ENCODE measurements at places on chromosomes 3 and 15.
A peak's percentile ranks its signal among the peaks of the same experiment; 100 is the strongest.

DNA sequence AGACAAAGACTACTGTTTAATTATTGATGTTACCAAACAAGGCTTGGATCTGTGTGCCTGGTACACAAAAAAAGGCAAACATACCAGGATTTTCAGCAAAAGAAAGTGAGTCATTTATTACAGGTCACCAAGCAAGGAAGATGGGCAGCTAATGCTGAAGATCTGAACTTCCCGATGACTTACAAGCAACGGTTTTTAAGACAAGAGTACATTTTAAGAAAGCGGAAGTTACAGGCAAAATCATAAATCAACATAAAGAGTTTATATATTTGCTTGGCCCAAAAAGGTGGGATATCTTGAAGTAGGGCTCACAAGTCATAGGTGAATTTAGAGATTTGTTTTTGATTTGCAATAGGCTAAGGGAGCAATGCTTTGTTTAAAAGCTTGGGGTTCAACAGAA is 125.4 kb upstream of the SPATA16 start:
- no peaks in the 10 kb centered on the region for H3K27me3 ChIP-seq
- no peaks in the 10 kb centered on the region for H3K4me1 ChIP-seq
- H3K36me3 ChIP-seq, result no peaks in the 10 kb centered on the region
- H3K4me3 ChIP-seq, result no peak overlapping the region
- DNase-seq, result no peak

DNA sequence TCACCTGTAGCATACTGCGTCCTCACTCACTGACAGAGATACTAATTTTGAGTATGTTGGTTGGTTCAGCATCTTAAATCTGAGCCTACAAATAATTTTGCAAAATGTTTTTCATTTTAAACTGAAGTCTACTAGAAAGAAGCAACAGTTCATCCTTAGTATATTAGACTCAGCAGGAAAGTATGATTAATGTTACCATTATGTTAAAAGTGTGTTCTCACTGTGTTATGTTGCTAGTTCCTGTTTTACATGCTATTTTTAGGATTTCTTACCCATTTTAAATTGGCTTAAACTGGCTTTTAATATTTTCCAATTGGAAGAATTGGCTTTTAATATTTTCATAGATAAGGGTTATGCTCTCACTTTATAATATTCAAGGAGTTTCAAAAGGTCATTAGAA is 25.7 kb downstream of the ACKR4 start:
- H3K27ac ChIP-seq, result no peak overlapping the region
- no peaks in the 10 kb centered on the region for H3K36me3 ChIP-seq
- no peaks in the 10 kb centered on the region for H3K4me1 ChIP-seq
- no peak for DNase-seq
- no peak overlapping the region for H3K4me3 ChIP-seq

- H3K36me3 ChIP-seq, result no peaks in the 10 kb centered on the region
- no peaks in the 10 kb centered on the region for H3K27me3 ChIP-seq
- H3K27ac ChIP-seq, result no peak overlapping the region
- H3K4me1 ChIP-seq, result no peaks in the 10 kb centered on the region
These were observed 8.3 kb downstream of the SLC9A9 start for GRCh38 chr3:143839980-143840379.

- no peak for DNase-seq
- no peak overlapping the region for H3K4me3 ChIP-seq
- no peaks in the 10 kb centered on the region for H3K4me1 ChIP-seq
- H3K36me3 ChIP-seq, result no peaks in the 10 kb centered on the region
- H3K27me3 ChIP-seq, result no peaks in the 10 kb centered on the region
These were observed 184.2 kb upstream of the PDZRN3 start for GRCh38 chr3:73808862-73809509.

DNA sequence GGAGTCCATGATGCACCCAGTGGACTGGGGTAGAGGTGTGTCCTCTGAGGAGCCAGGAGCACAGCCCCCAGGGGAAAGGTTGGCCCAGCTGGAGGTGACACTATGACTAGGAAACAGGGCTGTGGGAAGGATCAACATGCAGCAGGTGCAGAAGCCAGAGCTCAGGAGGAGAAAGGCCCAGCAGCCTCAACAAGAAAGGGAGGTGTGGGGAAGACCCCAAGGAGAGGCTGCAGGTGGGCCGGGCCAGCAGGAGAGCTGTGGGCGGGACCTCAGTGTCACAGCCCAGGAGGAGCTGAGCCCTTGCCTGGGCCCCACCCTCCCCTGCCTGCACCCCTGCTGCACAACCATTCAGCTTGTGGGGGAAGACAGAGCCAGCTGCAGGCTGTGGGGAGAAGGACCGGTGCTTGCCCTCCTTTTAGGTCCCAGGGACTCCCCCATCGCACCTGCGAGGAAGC is 18.4 kb upstream of the KLF13 start:
- no peak overlapping the region for H3K4me3 ChIP-seq
- no peaks in the 10 kb centered on the region for H3K4me1 ChIP-seq
- H3K27me3 ChIP-seq, result no peaks in the 10 kb centered on the region
- H3K36me3 ChIP-seq, result no peaks in the 10 kb centered on the region

DNA sequence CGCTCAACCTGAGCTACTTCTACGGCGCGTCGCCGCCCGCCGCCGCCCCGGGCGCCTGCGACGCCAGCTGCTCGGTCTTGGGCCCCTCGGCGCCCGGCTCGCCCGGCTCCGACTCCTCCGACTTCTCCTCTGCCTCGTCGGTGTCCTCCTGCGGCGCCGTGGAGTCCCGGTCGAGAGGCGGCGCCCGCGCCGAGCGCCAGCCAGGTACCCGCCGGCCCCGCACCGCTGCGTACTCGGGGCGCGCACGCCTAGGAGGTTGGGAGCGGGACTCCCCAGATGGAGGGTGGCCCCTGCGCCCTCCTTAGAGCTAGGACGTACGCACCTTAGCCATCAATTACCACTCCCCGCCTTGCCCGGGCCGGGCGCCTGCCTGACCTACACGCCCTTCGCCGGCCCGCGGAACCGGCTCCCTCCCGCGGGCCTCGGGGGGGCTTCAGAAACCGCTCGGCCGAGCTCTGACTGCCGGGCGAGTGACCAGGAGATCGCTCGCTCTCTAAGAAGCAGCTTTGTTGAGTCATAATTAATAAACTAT is 466 bp downstream of the NFKBIZ start:
- H3K4me1 ChIP-seq, result no peaks in the 10 kb centered on the region
- DNase-seq, result peak; percentile 39
- H3K36me3 ChIP-seq, result no peaks in the 10 kb centered on the region

- H3K27ac ChIP-seq, result no peak overlapping the region
- H3K36me3 ChIP-seq, result no peaks in the 10 kb centered on the region
- no peaks in the 10 kb centered on the region for H3K4me1 ChIP-seq
- H3K4me3 ChIP-seq, result no peak overlapping the region
- no peaks in the 10 kb centered on the region for H3K27me3 ChIP-seq
- DNase-seq, result no peak
These were observed 26.2 kb downstream of the PDE8A start for GRCh38 chr15:85007741-85008397.

GRCh38 chr3:14487086-14487485 is 53.1 kb downstream of the GRIP2 start:
- no peaks in the 10 kb centered on the region for H3K36me3 ChIP-seq
- no peaks in the 10 kb centered on the region for H3K27me3 ChIP-seq
- H3K4me1 ChIP-seq, result peaks cover 1% of the 10 kb centered on the region
- no peak overlapping the region for H3K4me3 ChIP-seq
- DNase-seq, result no peak

DNA sequence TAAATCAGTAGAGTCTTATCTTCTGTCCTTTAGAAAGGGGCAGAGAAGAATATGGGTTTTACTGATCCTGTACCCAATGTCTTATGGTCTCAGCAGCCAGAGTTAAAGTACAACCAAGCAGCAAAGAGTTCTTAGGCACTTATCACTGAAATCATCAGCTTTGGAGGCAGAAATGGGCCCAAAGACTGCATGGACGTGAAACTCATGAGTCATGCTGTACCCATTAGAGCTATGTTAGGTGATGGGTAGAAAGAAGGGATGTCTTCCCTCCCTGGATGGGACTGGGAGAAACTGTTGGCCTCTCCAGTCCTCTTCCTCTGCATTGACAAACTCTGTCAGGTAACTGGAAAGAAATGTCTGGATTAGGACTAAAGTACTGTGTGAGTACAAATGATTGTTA is 63.4 kb downstream of the EOMES start:
- H3K27ac ChIP-seq, result no peak overlapping the region
- no peaks in the 10 kb centered on the region for H3K36me3 ChIP-seq
- no peaks in the 10 kb centered on the region for H3K27me3 ChIP-seq
- H3K4me3 ChIP-seq, result no peak overlapping the region

DNA sequence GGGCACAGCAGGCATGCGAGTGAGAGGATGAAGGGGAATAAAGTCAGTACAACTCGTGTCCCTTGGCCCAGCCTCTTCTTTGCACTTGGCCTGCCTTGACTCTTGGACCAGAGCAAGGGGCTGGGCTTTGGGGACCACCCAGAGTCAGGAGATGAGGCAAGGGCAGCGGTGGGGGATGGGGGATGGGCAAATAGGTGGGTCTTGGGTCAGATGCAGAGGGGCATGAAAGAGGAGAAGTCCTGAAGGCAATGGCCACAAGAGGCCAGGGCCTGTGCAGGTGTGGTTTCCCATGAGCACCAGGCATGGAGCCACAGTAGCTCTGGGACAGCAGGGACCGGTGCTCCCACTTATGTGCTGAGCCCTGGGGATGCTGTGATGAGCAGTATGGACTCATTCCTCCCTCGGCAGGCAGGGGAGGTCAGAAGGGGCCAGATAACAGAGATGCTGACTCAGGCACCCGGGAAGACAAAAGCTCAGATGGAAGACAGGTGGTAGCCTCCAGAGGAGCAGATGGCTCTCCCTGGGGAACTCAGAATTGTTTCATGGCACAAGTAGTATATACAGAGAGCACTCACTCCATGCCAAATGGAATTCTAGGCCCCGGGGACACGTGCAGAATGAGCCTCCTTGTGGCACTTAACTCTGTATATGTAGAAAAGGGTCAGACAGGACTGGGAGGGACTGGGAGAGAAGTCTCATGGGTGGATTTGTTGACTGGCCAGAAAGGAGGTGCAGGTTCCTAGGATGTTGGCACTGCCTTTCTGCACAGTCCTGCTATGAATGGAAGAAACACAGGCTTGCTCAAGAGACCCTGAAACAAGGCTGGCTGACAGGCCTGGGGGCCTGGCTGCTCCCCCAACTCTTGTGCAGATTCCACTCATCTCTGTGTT is 14.3 kb downstream of the ZBTB47 start:
- no peak overlapping the region for H3K4me3 ChIP-seq
- no peaks in the 10 kb centered on the region for H3K4me1 ChIP-seq
- no peaks in the 10 kb centered on the region for H3K36me3 ChIP-seq
- no peaks in the 10 kb centered on the region for H3K27me3 ChIP-seq
- peak overlapping the region; percentile 28 for H3K27ac ChIP-seq

DNA sequence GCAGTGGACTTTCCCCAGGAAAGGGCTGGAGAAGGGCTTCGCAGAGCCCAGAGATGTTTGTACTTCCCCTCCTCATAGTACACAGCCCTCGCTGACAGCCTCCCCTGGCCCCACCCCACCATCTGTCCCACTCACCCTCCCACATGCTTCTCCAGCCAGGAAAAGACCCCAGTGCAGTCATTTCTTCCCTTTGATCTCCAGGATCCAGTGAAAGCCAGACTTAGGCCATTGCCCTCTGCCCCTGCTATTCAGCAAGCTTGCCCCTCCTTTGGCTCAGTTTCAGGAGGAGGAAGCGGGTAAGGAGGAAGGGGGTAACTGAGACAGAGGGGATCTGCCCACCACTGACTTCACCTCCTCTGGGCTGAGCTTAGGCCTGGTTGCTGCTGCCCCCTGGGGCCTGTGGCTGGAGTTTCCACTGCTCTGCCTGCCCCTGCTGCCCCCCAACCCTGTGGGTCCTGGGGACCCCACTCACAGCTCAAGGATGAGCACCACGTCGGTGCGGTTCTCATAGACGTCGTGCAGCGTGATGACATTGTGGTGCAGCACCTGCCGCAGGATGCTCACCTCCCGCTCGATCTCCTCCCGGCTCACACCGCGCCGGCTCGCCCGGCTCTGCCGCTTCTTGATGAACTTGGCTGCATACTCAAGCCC is 63.1 kb downstream of the DAPK2 start:
- no peak for DNase-seq
- H3K27ac ChIP-seq, result no peak overlapping the region
- H3K4me3 ChIP-seq, result no peak overlapping the region
- H3K4me1 ChIP-seq, result peaks cover 3% of the 10 kb centered on the region

GRCh38 chr15:101637038-101637437 is 15.1 kb downstream of the TM2D3 start:
- no peaks in the 10 kb centered on the region for H3K27me3 ChIP-seq
- H3K4me1 ChIP-seq, result no peaks in the 10 kb centered on the region
- H3K27ac ChIP-seq, result no peak overlapping the region

DNA sequence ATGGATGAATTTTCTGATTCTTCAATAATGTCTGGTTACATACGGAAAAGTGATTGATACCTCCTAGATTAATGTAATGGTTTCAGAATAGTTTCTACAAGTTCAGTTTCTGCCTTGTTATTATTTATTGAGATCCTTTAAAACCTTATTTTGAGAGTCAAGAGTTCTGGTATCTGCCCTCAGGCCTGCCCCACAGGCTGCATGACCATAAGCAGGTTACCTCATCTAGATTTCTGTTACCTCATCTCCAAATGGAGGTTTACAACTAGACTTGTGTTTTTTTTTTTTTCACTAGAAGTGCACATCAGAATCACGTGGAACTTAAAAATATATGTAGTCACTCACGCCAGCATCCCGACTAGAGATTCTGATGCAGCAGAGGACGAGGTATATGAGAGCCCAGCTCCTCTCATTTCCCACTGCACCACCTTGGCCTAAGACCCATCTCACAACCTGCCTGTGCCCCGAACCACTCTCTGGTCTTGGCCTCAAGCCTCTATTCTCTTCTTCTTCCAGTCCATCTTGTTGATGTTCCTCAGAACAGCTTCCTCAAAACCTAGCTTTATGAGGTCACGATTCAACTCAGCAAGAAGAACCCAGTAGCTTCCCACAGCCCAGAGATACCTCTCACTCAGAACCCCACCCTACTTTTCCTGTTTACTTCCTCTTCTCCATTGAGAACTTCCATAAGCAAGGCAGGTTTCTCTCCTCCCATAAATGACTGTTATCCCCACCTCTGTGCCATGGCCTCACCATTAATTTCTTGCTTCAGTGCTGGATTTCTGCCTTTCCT is 353.4 kb downstream of the CHST2 start:
- no peaks in the 10 kb centered on the region for H3K27me3 ChIP-seq
- H3K36me3 ChIP-seq, result no peaks in the 10 kb centered on the region
- H3K4me1 ChIP-seq, result no peaks in the 10 kb centered on the region
- H3K4me3 ChIP-seq, result no peak overlapping the region

DNA sequence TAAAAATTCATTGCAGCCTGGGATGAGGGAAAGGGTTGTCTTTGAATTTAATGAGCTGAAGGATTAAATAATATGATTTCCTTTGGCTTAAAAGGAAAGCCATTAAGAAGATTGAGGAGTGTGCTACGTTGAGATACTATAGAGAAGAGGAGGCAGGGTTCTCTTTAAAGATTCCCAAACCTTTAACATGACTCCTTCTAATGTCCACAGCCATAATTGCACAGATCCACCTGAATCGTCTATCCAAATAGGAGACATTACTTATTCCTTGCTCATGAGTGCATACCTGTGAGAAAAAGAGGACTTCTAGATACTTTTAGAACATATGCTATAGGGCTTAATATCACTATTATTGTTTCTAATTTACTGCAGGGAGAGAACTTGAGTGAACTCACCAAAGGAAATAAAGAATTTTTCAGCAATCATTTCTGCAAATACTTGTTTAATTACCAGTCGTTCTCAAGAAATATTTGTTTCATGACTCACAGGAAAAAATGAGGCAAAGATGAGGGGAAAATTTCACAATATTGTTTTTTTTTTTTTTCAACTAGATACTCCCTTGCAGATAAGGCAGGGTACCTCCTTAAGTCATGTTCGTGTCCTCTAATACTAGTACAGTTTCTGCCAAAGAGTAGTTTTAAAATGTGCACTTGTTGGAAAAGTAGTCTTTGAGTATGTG is 8.9 kb upstream of the SUCNR1 start:
- no peaks in the 10 kb centered on the region for H3K36me3 ChIP-seq
- no peaks in the 10 kb centered on the region for H3K27me3 ChIP-seq
- no peak overlapping the region for H3K4me3 ChIP-seq
- no peaks in the 10 kb centered on the region for H3K4me1 ChIP-seq
